ENCODE measurements at places on chromosomes 7 and 10. TPM values are rescaled to one million over a fixed set of nuclear protein-coding genes. Genes with fewer than 3 reads are reported as not detected.

GRCh38 chr7:133511252-133511651, 258.4 kb downstream of the EXOC4 start:
- no peak overlapping the region for H3K27ac ChIP-seq
- H3K36me3 ChIP-seq: no peaks in the 10 kb centered on the region
- H3K4me1 ChIP-seq: no peaks in the 10 kb centered on the region
- no peaks in the 10 kb centered on the region for H3K27me3 ChIP-seq

GRCh38 chr7:35695987-35696386, 1.1 kb upstream of the HERPUD2 start:
- H3K36me3 ChIP-seq: no peaks in the 10 kb centered on the region
- peak overlapping the region; percentile 79 for H3K4me3 ChIP-seq
- no peak overlapping the region for H3K27ac ChIP-seq
- no peaks in the 10 kb centered on the region for H3K27me3 ChIP-seq
- H3K4me1 ChIP-seq: peaks cover 36% of the 10 kb centered on the region

DNA sequence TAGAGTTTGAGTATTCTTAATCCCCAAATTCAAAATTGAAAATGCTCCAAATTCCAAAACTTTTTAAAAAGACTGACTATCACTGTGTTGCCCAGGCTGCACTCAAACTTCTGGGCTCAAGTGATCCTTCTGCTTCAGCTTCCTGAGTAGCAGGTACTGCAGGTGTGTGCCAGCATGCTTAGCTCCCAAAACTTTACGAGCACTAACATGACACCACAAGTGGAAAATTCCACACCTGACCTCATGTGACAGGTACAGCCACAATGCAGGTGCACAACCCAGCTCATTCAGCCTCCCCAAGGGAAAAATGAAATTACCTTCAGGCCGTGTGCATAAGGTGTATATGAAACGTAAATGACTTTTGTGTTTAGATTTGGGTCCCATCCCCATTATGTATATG, 16.5 kb downstream of the CDC123 start:
- H3K27ac ChIP-seq: no peak overlapping the region
- no peak for DNase-seq
- no peak overlapping the region for H3K4me3 ChIP-seq
- H3K36me3 ChIP-seq: peaks cover 21% of the 10 kb centered on the region

The METTL27 gene
- 1.9 TPM for total RNA-seq

- no peak overlapping the region for H3K27ac ChIP-seq
- no peaks in the 10 kb centered on the region for H3K36me3 ChIP-seq
- H3K4me1 ChIP-seq: peaks cover 19% of the 10 kb centered on the region
- no peak for DNase-seq
- H3K27me3 ChIP-seq: no peaks in the 10 kb centered on the region
- no peak overlapping the region for H3K4me3 ChIP-seq
Observed at GRCh38 chr7:121436136-121436535, 40.0 kb upstream of the FAM3C start.

- no peak overlapping the region for H3K4me3 ChIP-seq
- no peak overlapping the region for H3K27ac ChIP-seq
- peaks cover 5% of the 10 kb centered on the region for H3K27me3 ChIP-seq
- no peaks in the 10 kb centered on the region for H3K4me1 ChIP-seq
- DNase-seq: no peak
Observed at GRCh38 chr7:45196374-45196773, 38.8 kb downstream of the RAMP3 start.

DNA sequence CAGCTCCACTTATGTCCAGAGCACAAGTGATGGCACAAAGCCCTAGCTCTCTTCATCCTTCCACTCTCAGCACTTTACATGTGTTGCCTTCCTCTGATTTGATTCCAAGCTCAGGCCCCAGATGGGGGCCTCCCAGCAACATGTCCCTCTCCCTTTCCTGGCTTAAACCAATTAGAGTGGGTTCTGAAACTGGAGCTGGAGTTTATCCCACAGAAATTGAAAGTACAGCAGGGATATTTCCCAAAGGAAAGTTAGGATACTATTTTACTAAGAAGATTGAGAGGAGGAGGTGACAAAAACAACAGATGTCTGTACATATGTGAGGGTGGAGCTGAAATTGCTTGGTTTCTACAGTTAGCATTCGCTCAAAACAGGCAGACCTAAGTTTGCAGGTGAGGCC, 724.6 kb downstream of the AUTS2 start:
- no peak overlapping the region for H3K4me3 ChIP-seq
- no peaks in the 10 kb centered on the region for H3K36me3 ChIP-seq
- H3K4me1 ChIP-seq: no peaks in the 10 kb centered on the region
- H3K27me3 ChIP-seq: no peaks in the 10 kb centered on the region
- no peak overlapping the region for H3K27ac ChIP-seq

The HOXA9 gene
- not detected for total RNA-seq

The PANK1 gene
- total RNA-seq: 1.8 TPM

The ELN gene
- total RNA-seq: not detected

The IPMK gene
- 8.6 TPM for total RNA-seq
